ENCODE measurements at places on chromosomes 5 and 9. TPM values are rescaled to one million over a fixed set of nuclear protein-coding genes. Genes with fewer than 3 reads are reported as not detected.

Gene PCDHB4
- 1.4 TPM for polyA plus RNA-seq

Gene HSPB3
- 0.47 TPM for polyA plus RNA-seq

Gene PTGR1
- 22.8 TPM for polyA plus RNA-seq

Gene CDH9
- not detected for polyA plus RNA-seq

Gene ZMAT2
- polyA plus RNA-seq: 52.1 TPM

Gene BBLN
- 66.7 TPM for polyA plus RNA-seq

Gene PRR16
- 6.6 TPM for polyA plus RNA-seq

Gene RFESD
- 2.6 TPM for polyA plus RNA-seq

DNA sequence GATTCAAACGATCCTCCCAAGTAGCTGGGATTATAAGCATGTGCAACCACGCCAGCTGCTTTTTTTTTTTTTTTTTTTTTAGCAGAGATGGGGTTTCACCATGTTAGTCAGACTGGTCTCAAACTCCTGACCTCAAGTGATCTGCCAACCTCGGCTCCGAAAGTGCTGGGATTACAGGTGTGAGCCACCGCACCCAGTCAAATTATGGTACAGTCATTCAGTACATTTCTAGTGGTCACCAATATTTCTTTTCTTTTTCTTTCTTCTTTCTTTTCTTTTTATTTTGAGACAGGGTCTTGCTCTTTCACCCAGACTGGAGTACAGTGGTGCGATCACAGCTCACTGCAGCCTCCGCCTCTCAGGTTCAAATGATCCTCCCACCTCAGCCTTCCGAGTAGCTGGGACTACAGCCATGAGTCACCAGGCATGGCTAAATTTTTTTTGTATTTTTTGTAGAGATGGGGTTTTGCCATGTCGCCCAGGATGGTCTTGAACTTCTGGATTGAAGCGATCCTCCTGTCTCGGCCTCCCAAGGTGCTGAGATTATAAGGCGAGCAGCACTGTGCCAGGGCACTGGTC, 25.4 kb upstream of the DCP2 start:
- no peak for DNase-seq

- DNase-seq: no peak
Measured at GRCh38 chr5:146337264-146337904, 1.3 kb upstream of the POU4F3 start.

DNA sequence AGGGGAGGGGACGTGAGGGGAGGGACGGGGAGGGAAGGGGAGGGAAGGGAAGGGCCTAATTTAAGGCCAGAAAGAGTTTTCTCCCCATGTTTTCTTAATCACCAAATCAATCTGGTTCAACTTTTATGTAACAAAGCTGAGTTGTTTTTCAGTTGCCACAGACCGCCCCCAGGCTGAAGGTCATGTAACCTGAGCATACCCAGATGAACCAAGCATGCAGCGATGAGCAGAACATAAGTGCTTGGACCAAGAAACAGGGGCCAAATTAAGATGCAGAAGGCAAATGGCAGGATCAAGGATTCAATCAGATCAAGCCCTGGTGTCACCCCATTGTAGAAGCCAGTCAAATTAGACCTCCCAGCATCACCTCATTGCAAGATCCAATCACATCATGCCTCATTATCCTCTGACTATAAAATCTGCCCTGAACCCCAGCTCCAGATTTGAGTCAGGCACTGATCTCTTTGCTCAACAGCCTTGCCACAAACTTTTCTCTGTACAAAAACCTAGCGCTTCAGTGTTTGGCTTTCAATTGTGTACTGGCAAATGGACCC, 113.5 kb upstream of the TNPO1 start:
- no peak for DNase-seq

- DNase-seq: no peak
Measured at GRCh38 chr5:53256746-53257145, 147.2 kb upstream of the MOCS2 start.

DNA sequence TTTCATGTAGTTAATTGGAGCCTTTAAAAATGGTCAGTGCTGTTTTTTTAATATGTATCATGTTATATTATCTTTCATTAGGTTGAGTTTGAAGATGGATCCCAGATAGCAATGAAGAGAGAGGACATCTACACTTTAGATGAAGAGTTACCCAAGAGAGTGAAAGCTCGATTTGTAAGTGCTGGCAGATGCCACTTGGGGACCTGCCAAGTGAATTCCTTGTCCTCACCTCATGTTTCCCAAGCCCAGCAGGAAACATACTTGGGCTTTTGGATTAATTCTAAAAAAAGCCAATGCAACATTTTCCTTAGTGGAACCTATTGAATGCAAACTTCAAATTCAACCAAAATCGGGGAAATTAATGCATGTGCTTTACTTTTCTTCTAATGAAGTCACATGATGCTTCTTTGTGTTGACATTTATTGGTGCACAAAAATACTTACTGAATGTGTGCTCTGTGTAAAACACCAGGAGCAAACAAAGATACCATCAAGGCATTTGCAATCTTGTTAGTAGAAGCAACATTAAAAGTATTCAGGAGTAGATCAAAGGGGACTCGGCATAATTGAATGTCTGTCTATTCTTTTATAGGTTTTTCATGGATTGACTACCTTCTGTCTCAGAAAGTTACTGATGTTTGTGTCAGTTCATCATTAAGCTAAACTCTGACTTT, 412.1 kb downstream of the KDM4C start:
- DNase-seq: no peak

DNA sequence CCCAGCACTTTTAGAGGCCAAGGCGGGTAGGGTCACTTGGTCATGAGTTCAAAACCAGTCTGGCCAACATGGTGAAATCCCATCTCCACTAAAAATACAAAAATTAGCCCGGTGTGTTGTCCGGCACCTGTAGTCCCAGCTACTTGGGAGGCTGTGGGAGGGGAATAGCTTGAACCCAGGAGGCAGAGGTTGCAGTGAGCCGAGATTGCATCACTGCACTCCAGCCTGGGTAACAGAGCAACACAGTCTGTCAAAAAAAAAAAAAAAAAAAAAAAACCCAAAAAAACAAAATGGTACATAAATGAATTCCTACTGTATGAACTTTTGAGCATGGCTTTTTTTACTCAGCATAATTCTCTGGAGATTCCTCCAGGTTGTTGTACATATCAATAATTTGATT, 37.6 kb upstream of the PCAT7 start:
- DNase-seq: no peak

GRCh38 chr5:117888688-117889087, 1099.7 kb downstream of the DTWD2 start:
- DNase-seq: peak; percentile 76

DNA sequence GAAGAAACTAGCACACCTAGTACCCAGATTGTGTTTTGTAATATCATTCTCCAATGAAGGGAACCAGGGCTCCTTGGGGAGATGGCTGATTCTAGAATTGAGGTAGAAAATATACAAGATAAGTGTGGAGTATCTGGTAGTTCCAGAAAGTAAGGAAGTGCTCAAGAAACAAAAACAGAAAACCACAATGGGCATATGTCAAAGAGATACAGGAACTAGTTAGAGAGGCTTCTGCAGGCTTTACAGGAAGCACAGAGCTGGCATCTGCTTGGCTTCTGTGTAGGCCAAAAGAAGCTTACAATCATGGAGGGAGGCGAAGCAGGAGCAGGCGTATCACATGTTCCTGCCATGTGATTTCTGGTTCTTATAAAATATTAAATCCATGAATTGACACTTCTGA, 105.7 kb upstream of the TMEM161B start:
- DNase-seq: no peak

DNA sequence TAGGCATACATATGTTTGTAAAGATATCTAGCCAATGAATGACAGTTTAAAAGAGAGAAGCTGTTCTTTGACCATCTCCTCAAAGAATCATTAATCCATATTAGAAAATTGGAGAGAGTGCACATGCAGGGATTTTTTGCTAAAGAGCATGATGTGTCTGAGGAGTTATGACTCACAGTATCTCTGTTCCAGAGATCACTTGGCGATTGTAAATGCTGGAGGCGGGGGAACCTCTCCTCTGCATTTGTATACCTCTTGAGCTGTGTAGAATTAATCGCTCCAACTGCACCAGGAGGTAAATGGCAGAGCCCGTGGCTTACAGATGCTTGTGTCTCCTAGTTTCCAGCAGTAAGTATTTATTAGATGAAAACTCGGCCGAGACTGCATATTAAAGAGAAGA, 3.6 kb upstream of the SPATA31D1 start:
- DNase-seq: no peak

GRCh38 chr9:98610711-98611110, 98.0 kb downstream of the GABBR2 start:
- no peak for DNase-seq

DNA sequence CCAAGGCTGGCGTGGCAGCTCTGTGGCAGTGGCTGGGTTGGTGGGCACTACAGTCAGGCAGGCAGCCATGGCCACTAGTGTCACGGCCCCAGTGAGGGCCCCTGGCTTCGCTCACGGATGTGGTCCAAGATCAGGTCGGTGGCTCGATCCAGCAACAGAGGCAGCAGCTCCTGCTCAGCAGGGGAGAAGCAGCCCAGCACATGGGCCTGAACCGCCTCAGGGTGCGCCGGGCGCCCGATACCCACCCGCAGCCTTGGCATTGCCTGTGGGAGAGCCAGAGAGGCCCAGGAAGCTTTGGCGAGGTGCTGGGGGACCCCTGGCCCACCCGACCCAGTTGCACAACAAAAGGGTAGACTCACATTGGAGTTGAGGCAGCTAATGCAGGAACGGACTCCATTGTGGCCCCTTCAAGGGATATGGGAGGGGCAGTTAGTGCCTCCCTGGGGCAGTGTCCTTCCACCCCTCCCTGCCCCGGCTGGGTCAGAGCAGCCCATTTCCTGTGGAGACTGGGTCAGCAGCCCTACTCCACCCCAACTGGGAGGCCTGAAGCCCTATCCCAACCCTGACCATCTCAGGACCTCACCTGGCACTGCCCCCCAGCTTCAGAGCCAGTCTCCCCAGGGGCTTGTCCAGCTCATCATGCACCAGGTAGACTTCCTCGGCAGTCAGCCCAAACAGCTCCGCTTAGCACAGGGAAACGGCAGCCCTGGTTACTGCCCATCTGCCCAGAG, 1.3 kb downstream of the PTRH1 start:
- no peak for DNase-seq

DNA sequence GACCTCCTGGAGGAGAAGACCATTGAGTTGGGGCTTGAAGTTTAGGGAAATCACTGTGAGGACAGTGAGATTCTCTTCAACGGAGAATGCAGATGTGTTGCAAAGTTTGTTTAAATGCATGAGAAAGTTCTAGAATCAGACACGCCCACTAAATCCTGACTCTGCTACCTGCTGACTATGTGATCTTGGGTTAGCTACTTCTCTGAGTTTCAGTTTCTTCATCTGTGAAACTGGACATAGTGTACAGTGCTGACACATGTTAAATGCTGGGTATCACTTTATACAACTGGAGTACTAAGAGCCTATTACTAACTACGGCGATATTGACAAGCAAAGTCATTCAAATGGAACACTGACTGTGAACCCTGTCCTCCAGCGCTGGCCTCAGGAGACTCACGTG, 255.5 kb downstream of the HSPA4 start:
- DNase-seq: no peak

DNA sequence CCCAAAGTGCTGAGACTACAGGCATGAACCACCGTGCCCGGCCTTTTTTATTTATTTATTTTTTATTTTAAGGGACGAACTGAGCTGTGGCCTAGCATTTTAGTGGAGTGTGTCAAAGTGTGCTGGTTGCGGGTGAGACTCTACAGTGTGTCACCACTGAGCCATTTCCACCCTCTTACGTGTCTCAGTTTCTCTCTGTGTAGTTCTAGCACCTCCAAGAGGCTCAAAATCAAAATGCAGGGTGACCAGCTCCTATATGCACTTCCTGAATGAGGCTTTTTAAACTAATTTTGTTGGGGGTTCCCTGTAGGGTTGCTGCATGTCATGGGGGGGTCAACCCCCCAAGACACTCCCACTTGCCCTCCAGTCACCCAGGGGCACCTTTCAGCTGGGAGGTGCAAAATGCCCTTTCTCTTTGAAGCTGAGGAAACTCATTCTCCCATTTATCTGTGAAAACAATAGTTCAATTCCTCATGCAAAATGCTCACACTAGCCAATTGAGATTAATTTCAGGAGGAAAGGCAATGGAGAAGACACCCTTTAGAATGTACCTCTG, 69.3 kb downstream of the COL15A1 start:
- DNase-seq: no peak

DNA sequence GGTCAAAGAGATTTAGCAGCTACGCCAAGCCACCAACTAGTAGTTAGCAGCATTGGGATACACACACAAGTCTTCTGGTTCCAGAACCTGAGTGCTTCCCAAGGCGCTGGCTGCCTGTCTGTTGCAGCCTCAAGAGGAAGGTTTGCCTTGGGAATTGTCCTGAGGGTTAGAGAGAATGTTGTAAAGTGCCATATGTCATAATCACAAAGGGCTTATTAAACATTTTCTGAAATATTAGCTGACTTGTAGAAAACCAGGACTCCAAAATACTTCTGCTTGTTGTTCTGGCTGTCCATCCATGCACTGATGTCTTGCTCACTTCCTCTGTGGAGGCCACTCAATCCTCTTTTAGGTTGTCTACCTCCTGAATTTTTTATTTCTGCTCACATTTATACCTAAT, 46.3 kb downstream of the SLC36A1 start:
- DNase-seq: no peak

DNA sequence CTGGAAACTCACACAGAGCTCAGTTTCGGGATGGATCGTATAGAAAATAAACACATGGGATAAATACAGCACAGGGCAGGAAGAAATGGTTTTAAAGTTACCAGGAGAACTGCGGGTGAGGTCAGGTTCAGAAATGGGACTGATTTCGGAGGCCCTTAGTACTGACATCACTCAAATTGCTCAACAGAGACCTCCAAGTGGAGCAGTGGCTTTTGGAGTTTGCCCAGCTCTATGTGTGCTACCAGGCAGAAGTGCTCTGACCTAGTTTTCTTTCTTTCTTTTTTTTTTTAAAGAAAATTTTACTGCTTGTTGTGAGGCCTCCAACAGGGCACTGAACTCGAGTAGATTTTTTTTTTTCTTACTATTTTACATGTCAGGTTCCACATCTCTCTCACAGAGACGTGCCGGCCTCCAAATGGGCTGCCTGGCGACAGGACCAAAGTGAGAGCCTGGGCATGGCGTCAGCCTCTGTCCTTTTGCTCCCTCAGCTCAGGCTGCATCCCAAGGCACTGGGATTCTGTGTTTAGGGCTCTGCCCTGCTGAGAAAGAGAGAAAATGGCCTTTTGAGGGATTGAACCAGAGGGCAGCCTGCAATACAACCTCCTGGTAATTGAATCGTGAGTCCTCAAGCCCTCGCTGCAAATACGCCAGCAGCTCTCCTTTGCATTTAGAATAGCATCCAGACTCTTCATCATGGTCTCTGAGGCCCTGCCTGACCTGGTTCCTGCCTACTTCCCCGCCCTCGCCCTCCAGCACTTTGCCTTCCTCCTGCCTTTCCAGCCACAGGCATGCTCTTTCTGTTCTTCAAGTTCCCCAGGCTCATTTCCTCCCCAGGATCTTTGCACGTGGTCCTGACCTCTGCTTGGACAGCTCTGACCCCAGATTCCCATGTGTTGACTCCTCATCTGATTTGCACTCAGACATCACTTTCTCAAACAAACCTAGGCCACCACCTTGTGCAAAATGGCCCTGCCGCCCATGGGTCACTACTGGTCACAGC, 173.5 kb downstream of the FGF1 start:
- no peak for DNase-seq

GRCh38 chr9:87216897-87217455, 269.7 kb upstream of the GAS1 start:
- no peak for DNase-seq

Data from lung (tissue), 17 donors.